ENCODE measurements at places on chromosomes 2 and 18.
A peak's percentile ranks its signal among the peaks of the same experiment; 100 is the strongest.

- DNase-seq, result peak; percentile 4
Observed at GRCh38 chr18:40159141-40160017, 1795.7 kb upstream of the PIK3C3 start.

- no peak for DNase-seq
Observed at GRCh38 chr2:30417253-30417652, 29.8 kb upstream of the LCLAT1 start.

- DNase-seq, result no peak
Observed at GRCh38 chr2:9964334-9964980, 13.0 kb downstream of the GRHL1 start.

DNA sequence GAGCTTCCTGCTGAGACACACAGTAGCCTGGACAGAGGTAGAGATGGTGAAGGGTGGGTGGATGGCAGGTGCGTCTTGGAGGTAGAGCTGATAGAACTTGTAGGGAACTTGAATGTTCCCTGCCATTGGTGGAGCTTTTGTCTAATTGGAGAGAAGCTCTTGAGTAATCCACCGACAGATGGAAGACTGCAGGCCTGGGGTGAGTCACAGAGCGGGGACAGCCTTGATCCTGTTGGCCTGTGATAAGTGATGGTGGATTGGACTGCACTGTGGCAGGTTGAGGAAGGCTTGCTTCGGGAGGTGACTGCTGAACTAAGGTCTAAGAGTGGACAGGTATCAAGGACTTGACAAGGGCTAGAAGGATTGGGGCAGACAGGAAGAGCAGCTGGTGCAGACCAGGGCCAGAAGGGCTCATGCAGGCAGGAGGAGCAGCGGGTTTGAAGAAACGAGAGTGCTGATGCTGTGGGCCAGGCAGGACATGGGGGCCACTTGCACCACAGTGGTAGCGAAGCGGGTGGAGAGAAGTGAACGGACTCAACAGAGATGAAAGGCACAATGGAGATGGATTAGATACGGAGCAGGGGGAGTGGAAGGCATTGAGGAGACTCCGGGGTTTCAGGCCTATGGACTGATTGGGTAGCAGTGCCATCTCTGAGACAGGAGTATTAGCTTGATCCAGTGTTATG, 16.3 kb downstream of the CABLES1 start:
- no peak for DNase-seq

DNA sequence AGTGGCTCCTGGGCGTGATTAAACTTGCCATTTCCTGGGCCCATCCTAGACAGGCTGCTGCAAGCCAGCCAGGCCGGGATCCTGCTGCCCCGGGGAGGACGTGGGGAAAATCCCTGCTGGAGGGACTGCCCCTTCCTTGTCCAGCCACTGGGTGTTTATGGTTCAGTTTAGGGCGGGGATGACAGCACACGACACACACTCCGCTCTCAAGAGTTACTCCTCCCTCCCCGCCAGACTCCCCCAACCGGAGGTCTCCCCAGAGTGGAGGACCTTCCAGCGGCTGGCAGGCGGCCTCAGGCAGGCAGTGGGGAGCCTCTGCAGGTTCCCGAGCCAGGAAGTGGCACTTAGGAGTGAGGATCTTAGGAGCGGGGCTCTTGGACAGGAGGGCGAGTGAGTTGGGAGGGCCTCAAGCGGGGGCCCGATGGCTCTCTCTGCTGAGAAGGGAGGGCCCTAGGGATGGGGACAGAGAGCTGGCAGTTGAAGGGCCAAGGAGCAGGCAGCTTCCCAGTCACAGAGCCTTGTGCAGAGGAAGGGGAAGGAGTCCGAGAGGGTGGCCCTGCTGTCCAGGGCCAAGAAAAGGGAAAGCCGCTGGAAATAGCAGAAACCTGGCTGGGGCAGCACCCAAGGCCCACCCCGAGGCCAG, 5.7 kb upstream of the GPR35 start:
- no peak for DNase-seq

GRCh38 chr2:237691029-237691907, 63.9 kb downstream of the LRRFIP1 start:
- no peak for DNase-seq

GRCh38 chr18:9095297-9096006, 7.0 kb upstream of the NDUFV2 start:
- no peak for DNase-seq

DNA sequence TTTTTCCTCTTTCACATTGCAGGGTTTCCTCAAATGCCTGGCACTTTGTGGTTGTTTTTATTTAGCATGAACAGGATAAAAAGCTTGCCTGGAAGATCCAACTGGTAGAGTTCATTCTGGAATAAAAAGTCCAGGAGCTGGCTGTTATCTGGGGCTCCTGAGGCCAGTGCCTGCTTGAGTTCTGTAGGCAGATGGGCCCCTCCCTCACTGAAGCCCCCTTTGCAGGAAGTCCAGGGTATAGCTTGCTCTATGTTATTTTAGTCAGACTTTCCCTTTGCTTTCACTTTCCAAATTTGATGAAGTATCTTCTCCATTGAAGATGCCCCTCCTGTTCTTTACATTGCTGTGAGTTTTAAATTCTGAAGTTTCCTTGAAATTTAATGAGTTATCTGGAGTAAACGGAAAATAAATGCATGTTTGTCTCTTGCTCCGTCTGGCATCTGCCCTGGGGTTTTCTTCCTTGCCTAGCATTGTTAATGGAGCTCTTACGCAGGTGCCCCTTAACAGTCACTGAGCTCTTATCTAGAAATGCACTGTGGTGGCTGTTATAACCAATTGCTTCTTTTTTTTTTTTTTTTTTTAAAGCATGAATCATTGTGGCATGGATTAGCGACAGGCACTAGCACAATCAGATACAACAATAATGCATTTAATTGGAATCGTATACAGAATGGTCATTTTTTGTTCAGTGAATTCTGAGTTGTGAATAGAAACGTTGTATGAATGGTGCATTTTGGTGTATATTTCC, 27.0 kb upstream of the LPIN1 start:
- DNase-seq, result peak; percentile 76

Data from bone marrow (tissue), 2 donors.